Astrocyte (in vitro differentiated cells and primary cell): ENCODE measurements at places on chromosomes 5 and 9. TPM values are rescaled to one million over a fixed set of nuclear protein-coding genes. Genes with fewer than 3 reads are reported as not detected.

The S1PR3 gene
- 24.6 and 35.0 TPM in 2 replicates for total RNA-seq

The GABRB2 gene
- total RNA-seq, result 0.14 and 0.20 TPM in 2 replicates

The ASPN gene
- total RNA-seq, result not detected in 2 replicates

The F12 gene
- total RNA-seq, result 2.8 and 3.0 TPM in 2 replicates

The PCDHA10 gene
- 15.5 and 16.0 TPM in 2 replicates for total RNA-seq

GRCh38 chr5:32942225-32942989 is 231.3 kb downstream of the NPR3 start:
- DNase-seq, result no peak
- no peaks in the 10 kb centered on the region for H3K4me1 ChIP-seq
- no peak overlapping the region for H3K4me3 ChIP-seq
- no peak overlapping the region for H3K27ac ChIP-seq

DNA sequence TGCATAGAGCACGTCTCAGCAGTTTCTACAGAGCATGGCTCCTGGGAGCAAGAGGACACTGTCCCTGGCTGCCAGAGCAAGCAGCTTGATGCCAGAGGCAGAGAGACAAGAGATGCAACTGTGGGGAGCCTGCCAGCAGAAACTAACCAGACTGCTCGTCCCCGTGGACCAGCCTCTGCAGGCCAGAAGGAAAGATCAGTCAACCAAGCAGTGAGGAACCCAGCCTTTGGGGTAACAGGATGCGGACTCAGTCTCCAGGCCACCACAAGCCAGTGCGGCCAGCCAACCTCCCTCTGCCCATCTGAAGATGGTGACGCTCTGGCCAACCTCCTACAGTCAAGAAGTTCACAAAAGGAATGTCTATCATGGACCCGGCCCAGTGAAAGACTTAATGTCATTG is 3.7 kb downstream of the SURF4 start:
- no peaks in the 10 kb centered on the region for H3K27me3 ChIP-seq
- DNase-seq, result no peak
- H3K4me3 ChIP-seq, result no peak overlapping the region
- H3K27ac ChIP-seq, result peak overlapping the region; percentile 7
- H3K4me1 ChIP-seq, result peaks cover 46% of the 10 kb centered on the region

DNA sequence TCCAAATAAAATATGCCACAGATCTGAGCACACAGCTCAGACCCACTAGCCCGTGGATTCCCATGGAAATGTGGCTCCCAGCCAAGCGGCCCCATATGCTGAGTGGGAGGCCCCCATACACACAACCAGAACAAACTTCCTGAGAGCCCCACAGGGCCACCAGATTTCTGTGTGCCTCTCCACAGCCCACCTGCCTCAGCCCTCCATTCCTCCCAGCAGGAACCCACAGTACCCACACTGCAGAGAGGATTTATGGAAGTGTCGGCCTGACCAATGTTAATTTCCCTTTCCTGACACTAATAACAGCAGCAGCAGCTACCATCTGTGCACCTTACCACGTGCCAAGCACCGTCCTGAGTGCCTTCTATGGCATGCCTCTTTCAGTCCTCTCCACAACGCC is 99.3 kb upstream of the SPOCK1 start:
- DNase-seq, result no peak
- H3K36me3 ChIP-seq, result no peaks in the 10 kb centered on the region
- no peak overlapping the region for H3K4me3 ChIP-seq
- no peaks in the 10 kb centered on the region for H3K4me1 ChIP-seq

DNA sequence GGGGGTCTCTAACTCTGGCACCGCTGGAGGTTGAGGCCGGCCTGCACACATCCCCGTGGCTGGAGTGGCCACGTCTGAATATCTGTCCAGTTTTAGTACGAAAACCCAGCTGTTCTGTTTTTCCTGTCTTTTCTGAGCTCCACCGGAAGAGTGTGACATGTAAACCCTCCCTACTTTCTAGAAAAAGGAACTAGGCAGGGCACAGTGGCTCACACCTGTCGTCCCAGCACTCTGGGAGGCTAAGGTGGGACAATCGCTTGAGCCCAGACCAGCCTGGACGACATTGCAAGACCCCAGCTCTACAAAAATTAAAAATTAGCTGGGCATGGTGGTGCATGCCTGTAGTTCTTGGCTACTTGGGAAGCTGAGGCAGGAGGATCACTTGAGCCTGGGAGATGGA is 8.2 kb upstream of the PHYKPL start:
- no peaks in the 10 kb centered on the region for H3K4me1 ChIP-seq
- H3K27me3 ChIP-seq, result no peaks in the 10 kb centered on the region
- H3K36me3 ChIP-seq, result no peaks in the 10 kb centered on the region
- no peak overlapping the region for H3K27ac ChIP-seq
- DNase-seq, result no peak

- peak overlapping the region; percentile 82 for H3K4me3 ChIP-seq
- H3K27me3 ChIP-seq, result no peaks in the 10 kb centered on the region
- no peaks in the 10 kb centered on the region for H3K36me3 ChIP-seq
- H3K27ac ChIP-seq, result peak overlapping the region; percentile 91
- H3K4me1 ChIP-seq, result peaks cover 6% of the 10 kb centered on the region
- DNase-seq, result no peak
Observed at GRCh38 chr5:119071561-119071995, 691 bp downstream of the DMXL1 start.

DNA sequence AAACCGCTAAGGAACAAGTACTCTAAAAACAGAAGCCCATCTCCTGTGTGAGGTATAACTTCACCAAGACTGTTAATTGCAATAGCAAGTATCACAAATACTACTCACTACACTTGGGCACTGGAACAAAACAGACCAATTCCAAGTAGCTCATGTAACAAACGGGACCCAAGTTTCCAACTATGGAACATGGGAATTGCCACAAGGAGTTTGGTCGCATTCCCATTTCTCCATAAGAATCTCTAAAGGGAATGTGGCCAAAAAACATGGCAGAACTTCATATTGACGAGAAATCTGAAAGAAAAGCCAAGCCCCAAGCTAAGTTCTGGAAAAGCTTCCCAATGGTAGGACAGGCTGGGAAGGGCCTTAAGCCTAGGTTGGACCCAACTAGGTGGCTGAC is 162.5 kb downstream of the MAPKAP1 start:
- no peak for DNase-seq
- H3K27ac ChIP-seq, result peak overlapping the region; percentile 65
- no peak overlapping the region for H3K4me3 ChIP-seq
- peaks cover 3% of the 10 kb centered on the region for H3K36me3 ChIP-seq
- H3K27me3 ChIP-seq, result no peaks in the 10 kb centered on the region
- peaks cover 31% of the 10 kb centered on the region for H3K4me1 ChIP-seq

GRCh38 chr5:133432956-133433532 is 179.3 kb downstream of the FSTL4 start:
- H3K4me1 ChIP-seq, result no peaks in the 10 kb centered on the region
- H3K27ac ChIP-seq, result no peak overlapping the region
- H3K27me3 ChIP-seq, result peaks cover 15% of the 10 kb centered on the region
- DNase-seq, result no peak

DNA sequence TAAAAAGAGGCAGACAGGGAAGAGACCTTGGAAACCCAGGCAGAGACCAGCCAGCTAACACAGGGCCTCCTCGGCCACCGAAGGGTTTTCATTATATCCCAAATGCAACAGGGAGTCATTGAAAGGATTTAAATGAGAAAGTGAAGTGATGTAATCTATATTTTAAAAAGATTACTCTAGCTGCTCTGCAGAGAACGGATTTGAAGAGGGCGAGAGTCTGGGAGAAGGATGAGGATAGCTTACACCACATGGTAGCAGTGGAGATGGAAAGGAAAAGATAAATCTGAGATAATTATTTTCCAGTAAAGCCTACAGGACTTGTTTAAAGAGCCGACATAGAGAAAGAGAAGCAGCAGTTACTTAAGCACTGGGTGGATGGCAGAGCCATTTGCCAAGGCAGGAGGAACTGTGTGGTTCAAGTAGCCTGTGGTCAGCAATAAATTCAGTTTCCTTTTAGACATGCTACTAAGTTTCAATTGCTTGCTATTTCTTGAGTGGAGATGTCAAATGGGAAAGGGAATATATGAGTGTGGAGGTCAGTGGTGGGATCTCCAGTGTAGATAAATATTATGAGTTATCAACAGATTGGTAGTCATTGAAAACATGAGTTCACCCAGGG is 9.3 kb downstream of the FBN2 start:
- no peak overlapping the region for H3K27ac ChIP-seq
- no peak overlapping the region for H3K4me3 ChIP-seq
- peaks cover 19% of the 10 kb centered on the region for H3K36me3 ChIP-seq
- H3K27me3 ChIP-seq, result no peaks in the 10 kb centered on the region

- DNase-seq, result no peak
- H3K27ac ChIP-seq, result no peak overlapping the region
- H3K4me1 ChIP-seq, result peaks cover 5% of the 10 kb centered on the region
- H3K27me3 ChIP-seq, result no peaks in the 10 kb centered on the region
Observed at GRCh38 chr5:128303593-128303992, 220.0 kb downstream of the SLC12A2 start.

- H3K4me1 ChIP-seq, result peaks cover 56% of the 10 kb centered on the region
- H3K4me3 ChIP-seq, result peak overlapping the region; percentile 9
- no peaks in the 10 kb centered on the region for H3K36me3 ChIP-seq
- peak; percentile 77 for DNase-seq
- no peaks in the 10 kb centered on the region for H3K27me3 ChIP-seq
Observed at GRCh38 chr9:129482521-129483414, 138.1 kb downstream of the C9orf50 start.

GRCh38 chr9:124040935-124041816 is 29.6 kb downstream of the LHX2 start:
- H3K4me3 ChIP-seq, result no peak overlapping the region
- H3K4me1 ChIP-seq, result peaks cover 7% of the 10 kb centered on the region
- no peak overlapping the region for H3K27ac ChIP-seq
- H3K27me3 ChIP-seq, result peaks cover 43% of the 10 kb centered on the region

GRCh38 chr5:106094839-106095238 is 1575.9 kb downstream of the EFNA5 start:
- no peaks in the 10 kb centered on the region for H3K27me3 ChIP-seq
- no peaks in the 10 kb centered on the region for H3K4me1 ChIP-seq
- no peak for DNase-seq
- H3K36me3 ChIP-seq, result no peaks in the 10 kb centered on the region
- no peak overlapping the region for H3K27ac ChIP-seq

- no peaks in the 10 kb centered on the region for H3K4me1 ChIP-seq
- H3K36me3 ChIP-seq, result peaks cover 7% of the 10 kb centered on the region
- no peak for DNase-seq
- no peak overlapping the region for H3K4me3 ChIP-seq
- H3K27ac ChIP-seq, result no peak overlapping the region
- no peaks in the 10 kb centered on the region for H3K27me3 ChIP-seq
Observed at GRCh38 chr5:37034955-37035354, 158.4 kb downstream of the NIPBL start.

DNA sequence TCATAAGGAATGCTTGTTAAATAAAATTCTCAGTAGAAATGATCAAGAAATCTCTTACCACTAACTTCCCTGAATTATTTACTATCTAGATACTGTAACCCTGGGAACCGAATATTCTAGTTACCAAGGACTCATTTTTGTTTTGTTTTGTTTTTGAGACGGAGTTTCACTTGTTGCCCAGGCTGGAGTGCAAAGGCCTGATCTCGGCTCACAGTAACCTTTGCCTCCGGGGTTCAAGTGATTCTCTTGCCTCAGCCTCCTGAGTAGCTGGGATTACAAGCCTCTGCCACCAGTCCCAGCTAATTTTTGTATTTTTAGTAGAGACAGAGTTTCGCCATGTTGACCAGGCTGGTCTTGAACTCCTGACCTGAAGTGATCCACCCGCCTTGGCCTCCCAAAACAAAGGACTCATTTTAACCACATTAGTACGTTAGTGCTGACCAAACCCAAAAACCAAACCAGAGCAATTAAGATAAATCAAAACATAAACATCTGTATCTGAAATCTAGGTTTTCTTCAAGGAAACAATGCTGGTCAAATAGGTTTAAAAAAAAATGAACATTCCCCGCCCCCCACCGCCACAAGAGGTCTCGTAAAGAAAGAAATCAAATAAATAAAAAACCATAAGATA is 3.7 kb downstream of the TXN start:
- no peak for DNase-seq
- H3K36me3 ChIP-seq, result peaks cover 24% of the 10 kb centered on the region
- no peak overlapping the region for H3K27ac ChIP-seq
- no peak overlapping the region for H3K4me3 ChIP-seq

- H3K4me3 ChIP-seq, result no peak overlapping the region
- H3K36me3 ChIP-seq, result no peaks in the 10 kb centered on the region
- no peak for DNase-seq
- no peaks in the 10 kb centered on the region for H3K4me1 ChIP-seq
- peaks cover 27% of the 10 kb centered on the region for H3K27me3 ChIP-seq
- H3K27ac ChIP-seq, result no peak overlapping the region
Observed at GRCh38 chr5:133618141-133618540, 5.8 kb upstream of the FSTL4 start.

DNA sequence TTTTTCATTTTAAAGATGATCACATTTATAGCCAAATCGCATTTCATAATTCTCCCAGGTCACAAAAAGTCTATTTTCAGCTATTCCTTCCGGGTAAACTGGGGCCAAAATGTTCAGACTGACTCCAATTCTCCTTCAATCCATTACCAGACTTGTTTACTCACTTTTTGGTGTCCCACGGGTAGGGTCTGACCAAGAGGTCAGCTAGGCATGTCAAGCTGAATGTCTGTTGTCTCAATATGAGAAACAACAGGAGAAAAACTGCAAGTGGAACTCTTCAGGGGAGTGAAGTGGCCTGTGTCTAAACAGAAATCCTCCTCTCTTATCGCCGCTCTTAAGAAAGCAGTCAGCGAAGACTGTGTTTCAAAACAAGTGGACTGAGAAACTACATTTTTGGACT is 171.3 kb downstream of the APBA1 start:
- no peak overlapping the region for H3K4me3 ChIP-seq
- no peaks in the 10 kb centered on the region for H3K27me3 ChIP-seq
- peaks cover 8% of the 10 kb centered on the region for H3K4me1 ChIP-seq
- DNase-seq, result no peak
- H3K27ac ChIP-seq, result no peak overlapping the region
- H3K36me3 ChIP-seq, result no peaks in the 10 kb centered on the region

DNA sequence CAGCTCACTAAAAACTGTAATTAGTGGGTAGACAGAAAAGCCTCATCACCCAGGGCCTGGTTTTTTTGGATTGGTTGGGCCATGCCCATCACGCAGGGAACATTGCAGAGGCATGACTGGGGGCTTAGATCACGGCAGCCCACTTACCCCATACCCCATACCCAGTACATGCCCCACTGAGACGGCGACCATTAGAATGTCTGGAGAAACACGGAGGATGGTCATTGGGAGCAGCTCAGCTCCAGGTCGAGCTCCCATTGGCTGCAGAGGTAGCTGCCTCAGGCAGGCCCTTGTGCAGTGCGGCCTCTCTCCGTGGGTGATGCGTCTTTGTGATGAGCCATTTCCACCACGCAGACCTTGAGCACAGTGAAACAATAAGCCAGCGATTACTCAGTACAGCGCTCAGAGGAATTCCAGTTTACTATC is 204.0 kb downstream of the GADD45G start:
- H3K27me3 ChIP-seq, result no peaks in the 10 kb centered on the region
- no peak overlapping the region for H3K4me3 ChIP-seq
- no peaks in the 10 kb centered on the region for H3K36me3 ChIP-seq

DNA sequence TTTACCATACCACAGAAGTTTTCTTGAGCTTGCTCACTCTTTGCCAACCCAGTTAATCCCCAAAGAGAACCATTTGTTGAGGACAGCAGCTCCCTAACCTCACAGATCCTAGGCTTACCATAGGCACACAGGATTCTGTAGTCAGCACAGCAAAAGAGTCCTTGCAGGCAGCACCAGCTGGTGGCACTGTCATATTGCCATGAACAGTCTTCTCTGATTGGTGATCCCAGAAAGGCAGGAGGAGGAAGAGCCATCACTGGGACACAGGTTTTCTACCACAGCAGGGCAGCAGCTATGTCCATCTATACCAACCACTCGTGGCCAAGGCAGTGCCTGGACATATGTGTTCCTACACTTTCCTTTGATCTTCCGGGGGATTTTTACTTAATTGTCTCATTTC is 297.1 kb upstream of the CD180 start:
- no peaks in the 10 kb centered on the region for H3K27me3 ChIP-seq
- DNase-seq, result no peak
- H3K36me3 ChIP-seq, result no peaks in the 10 kb centered on the region
- H3K27ac ChIP-seq, result no peak overlapping the region
- H3K4me3 ChIP-seq, result no peak overlapping the region
- no peaks in the 10 kb centered on the region for H3K4me1 ChIP-seq
